Esophagus muscularis mucosa (tissue), 4 donors: ENCODE measurements at places on chromosomes 7 and 10. TPM values are rescaled to one million over a fixed set of nuclear protein-coding genes. Genes with fewer than 3 reads are reported as not detected.

Gene SLC4A2
- total RNA-seq: 107 TPM

Gene IGFBP1
- total RNA-seq: not detected

Gene FMC1
- total RNA-seq: 17.4 TPM

DNA sequence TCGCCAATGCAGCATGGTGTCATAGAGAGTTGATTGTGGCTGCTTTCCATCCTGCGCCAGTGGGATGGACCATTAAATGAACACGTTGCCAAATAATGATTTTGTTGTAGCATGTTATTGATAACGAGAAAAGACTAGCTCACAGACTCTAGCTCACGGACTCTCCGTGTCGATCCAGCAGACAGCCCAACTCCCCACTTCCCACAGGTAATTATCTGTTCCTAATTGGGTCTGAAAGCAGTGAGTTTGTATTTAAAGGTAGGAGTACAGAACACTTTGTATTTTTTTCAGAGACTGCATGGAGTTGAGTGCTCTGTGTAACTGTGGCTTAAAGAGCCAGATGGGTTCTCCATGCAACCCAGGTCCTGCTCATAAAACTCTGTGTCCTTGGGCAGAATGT, 1250.5 kb downstream of the TYW1 start:
- DNase-seq: no peak

DNA sequence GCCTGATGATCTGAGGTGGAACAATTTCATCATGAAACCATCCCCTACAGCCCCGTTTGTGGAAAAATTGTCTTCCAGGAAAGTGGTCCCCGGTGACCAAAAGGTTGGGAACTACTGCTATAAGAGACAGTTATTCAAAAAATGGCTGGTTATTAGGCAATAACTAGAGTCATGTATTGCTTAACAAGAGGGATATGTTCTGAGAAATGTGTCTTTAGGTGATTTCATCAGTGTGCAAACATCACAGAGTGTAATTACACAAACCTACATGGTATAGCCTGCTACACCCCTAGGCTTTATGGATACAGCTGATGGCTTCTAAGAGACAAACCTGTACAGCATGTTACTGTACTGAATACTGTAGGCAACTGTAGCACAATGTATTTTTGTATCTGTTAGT, 71.3 kb upstream of the CSTF2T start:
- DNase-seq: no peak

DNA sequence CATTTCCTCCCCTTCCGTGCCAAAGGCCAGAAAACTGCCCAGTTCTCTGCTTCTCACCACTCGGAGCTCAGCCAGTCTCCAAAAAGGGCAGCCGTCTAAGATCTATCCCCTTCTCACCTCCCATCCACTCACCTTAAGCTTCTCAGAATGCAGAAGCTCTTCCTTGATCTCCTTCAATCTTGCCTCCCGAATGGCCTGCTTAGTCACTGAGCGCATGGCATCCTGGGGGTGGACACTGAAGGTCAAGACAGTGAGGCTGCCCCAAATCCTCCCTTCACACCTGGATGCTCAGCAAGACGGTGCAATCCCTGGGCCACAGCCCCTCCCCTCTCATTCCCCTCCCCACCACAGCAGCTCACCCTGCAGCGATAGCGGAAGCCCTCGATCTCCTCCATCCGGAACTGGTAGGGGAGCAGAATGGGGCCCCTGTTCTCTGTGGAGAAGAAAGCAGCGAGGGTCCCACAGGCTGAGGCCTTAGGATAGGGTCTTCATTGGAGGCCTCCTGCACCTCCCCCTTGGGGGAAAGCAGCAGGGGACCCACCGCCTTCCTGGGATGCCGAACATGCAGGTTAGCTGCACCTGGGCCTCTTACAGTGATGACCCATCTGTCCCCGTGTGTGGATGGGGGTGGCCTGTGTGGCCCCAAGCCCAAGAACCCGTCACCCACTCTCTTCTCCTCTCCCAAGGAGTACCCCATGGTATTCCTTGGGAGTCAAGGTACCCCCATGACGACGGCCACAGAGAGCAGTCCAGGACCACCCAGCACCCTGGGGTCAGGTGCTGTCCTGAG, 4.7 kb downstream of the DDX56 start:
- no peak for DNase-seq
